Stimulated activated CD4-positive, alpha-beta T cell treated with anti-CD3 and anti-CD28 coated beads, Interleukin-12 subunit alpha, Interleukin-12 subunit beta, amount 100 ng/mL, for 4 hours (primary cell): ENCODE measurements at places on chromosomes 7 and 10.

GRCh38 chr10:116699049-116699448 lies 43.3 kb downstream of the HSPA12A start:
- DNase-seq, result no peak

GRCh38 chr10:101818872-101819633 lies 809 bp upstream of the OGA start:
- DNase-seq, result no peak

DNA sequence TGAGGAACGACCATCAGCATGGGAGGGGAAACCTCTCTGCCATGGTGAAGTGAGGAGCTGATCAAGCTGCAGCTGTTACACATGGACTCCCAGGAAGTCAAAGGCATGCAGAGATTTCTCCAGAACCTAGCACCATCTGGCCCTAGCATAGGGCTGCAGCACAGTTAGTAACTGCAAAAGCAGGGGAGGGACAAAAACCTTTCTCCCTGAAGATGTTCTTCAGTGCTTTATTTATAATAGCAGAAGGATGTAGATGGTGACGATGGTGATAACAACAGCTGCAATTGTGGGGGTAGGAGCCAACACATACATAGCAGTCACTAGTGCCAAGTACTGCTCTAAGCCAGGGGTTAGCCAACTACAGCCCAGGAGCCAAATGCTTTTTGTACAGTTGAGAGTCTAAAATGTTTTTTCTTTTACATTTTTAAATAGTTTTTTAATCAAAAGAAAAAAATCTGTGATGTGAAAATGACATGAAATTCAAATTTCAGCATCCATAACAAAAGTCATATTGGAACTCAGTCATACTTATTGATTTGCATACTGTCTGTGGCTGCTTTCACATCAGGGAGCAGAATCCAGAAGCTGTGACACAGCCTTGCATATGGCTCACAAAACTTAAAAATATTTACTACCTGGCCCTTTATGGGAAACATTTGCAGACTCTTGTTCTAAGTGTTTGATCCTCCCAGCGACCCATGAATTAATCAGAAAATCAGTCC lies 299.5 kb downstream of the ELMO1 start:
- DNase-seq, result no peak

DNA sequence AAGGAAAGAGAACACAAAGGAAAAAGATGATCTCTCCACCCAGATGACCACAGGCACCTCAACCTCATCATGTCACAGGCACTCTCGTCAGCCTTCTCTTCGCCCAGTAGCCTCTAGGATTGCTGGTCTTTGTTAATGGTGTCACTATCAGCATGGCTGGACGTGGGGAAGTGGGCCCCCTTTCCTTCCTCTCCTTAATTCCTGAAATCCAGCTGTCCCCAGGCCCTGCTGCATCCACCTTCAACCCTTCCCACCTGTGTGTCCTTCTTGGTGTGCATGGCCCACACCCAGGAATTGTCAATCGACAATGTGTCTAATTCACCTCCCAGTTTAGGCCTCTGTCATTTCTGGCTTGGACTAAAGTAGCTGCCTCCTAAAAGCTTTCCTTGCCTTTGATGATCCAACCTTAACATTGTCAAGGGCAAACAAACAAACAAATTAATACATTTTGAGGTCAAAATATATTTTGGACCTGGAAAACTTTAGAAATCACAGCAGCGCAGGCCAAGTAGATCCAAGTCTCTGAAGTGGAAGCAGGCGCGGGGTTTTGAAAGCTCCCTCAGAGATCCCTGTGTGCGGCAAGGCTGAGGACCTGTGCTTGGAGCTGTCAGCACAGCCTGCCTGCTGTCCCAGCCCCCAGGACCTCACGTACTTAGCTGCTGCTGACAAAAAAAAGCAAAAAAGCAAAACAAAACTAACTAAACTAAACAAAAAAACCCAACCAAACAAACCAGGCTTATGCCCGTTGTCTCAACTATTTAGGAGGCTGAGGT lies 193.3 kb upstream of the LYZL2 start:
- DNase-seq, result no peak

- no peak for DNase-seq
These were observed 64.5 kb upstream of the MRLN start for GRCh38 chr10:59817773-59818172.

DNA sequence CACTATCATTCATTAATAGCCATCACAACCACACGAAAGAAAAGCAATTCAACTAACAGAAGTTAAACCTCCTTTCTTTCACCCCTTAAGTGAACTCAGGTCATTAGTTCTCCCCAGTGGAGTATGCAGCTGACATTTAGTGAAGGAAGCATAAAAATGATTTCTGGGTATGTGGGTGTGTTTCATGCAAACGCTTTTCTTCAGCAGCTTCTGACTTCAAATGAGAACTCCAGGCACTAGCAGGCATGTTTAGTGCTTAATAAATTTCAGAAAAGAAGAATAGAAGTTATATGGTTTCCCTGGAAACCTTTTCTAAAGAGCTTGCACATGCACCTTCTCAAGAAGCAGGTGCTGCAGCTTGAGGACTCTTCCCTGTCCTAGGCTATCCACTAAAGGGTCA lies 62.5 kb downstream of the PIK3CG start:
- no peak for DNase-seq

- no peak for DNase-seq
These were observed 418.1 kb downstream of the THSD7A start for GRCh38 chr7:11413901-11414300.

- no peak for DNase-seq
These were observed 67.5 kb upstream of the INSIG1 start for GRCh38 chr7:155230169-155230593.

DNA sequence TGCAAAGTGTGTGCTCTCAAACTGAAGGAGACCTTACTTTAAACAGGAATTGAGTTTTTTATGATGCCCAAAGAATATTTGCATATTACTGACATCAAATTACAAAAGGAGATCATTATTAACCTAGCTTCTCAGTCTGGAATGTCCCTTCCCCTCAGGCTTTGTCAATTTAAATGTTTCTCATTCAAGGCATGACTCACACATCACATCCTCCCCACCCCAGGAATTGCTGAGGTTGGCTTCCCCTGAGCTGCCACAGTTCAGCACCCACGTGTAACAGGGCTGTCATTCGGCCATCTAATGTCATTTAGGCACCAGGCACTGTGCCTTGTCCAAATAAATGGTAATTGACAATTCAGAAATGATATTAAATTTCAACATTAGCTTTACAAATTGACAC lies 305.9 kb upstream of the MGMT start:
- no peak for DNase-seq

DNA sequence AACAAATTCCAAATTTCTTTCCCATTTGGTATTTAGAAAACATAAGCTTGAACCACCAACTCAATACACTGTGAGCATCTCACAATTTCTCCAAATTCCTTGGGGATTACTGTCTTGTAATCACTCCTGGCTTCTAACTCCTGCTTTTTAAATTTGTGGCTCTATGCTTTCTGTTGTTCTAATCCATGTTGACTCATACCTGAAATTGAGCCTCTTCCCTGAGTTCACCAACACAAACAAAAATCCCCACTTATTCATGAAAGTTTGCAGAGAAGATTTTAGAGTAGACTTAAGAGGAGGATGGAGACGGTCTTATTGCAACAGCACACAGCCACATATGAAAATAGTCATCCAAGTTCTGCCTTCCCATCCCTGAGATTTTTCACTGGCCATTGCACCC lies 252.5 kb downstream of the PTEN start:
- no peak for DNase-seq

GRCh38 chr7:127813991-127814541 lies 162.1 kb downstream of the SND1 start:
- DNase-seq, result no peak

- no peak for DNase-seq
These were observed 60.6 kb downstream of the CDHR3 start for GRCh38 chr7:106023369-106024322.

DNA sequence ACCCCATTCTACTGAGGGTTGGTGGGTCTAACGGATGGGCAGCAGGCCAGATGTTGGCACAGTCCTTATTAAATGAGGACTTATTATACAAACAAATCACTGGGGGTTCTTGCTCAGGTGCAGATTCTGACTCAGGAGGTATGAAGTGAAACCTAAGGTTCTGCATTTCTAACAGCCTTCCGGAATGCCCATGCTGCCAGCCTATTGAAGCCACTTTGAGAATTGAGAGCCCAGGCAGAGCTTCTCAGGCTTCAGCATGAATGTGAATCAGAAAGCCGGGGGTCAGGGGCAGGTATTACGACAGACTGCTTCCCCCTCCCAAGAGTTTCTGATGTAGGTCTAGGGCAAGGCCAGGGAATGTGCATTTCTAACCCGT lies 34.1 kb upstream of the NPFFR1 start:
- DNase-seq, result no peak

DNA sequence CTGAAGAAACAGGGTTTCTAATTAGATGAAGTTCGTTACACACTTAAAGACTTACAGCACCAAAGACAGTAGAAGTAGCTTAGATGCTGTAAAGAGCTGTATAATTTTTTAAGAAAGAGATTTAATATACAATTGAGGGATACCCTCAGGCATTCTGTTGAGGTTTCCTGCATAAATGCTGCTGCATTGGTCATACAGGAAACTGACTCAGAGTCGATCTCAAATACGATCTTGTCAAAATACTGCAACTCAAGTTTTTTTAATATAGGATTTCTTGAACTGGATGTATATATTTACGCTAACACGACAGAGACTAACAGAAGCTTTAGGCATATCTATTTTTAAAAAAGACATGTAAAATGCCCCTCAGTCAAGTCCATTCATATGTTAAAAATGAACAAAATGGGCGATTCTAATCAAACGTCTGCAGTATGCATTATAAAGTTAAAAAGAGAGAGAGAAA lies 2.4 kb upstream of the ARID5B start:
- DNase-seq, result no peak

- DNase-seq, result no peak
These were observed 107.2 kb downstream of the CDK6 start for GRCh38 chr7:92729172-92729571.

GRCh38 chr7:122802301-122802751 lies 83.9 kb downstream of the CADPS2 start:
- DNase-seq, result no peak

DNA sequence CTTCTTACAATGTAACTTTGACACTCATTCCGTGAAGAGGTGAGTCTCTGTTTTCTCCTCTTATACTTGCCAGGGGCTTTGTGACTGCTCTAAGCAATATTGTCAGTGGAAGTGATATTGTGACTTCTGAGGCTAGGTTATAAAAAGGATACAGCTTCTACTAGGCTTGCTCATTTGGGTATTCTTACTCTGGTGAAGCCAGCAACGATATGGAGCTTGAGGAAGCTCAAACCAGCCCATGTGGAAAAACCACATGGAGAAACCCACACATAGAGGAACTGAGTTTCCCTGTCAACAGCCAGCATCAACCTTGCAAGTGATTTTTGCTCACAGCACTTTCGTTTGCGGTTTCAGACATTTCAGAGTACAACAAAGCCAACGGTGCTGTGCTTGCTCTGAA lies 149.6 kb upstream of the SEMA3E start:
- DNase-seq, result no peak

DNA sequence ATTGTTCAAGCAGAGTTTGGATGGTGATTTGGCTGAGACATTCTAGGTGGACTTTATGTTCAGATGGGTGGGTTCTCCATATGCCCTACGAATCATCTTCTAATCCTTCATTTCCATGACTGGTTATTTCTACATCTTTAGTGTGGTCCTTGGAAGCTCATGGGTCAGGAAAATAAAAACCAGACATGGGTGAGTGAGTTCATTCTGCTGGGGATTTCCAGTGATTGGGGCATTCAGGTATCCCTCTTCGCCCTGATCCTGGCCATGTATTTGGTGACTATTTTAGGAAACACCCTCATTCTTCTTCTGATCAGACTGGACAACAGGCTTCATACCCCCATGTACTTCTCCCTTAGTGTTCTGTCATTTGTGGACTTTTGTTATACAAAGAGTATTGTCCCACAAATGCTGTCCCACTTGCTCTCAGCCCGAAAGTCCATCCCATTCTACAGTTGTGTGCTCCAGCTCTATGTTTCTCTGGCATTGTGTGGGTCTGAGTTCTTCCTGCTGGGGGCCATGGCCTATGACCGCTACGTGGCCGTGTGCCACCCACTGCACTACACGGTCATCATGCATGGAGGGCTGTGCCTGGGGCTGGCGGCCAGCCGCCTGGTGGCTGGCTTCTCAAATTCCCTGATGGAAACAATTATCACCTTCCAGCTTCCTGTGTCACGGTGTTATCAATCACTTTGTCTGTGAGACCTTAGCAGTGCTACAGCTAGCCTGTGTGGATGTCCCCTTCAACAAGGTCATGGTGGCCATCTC lies 19.2 kb upstream of the OR6B1 start:
- no peak for DNase-seq

GRCh38 chr10:89836840-89837164 lies 135.4 kb downstream of the KIF20B start:
- DNase-seq, result no peak

DNA sequence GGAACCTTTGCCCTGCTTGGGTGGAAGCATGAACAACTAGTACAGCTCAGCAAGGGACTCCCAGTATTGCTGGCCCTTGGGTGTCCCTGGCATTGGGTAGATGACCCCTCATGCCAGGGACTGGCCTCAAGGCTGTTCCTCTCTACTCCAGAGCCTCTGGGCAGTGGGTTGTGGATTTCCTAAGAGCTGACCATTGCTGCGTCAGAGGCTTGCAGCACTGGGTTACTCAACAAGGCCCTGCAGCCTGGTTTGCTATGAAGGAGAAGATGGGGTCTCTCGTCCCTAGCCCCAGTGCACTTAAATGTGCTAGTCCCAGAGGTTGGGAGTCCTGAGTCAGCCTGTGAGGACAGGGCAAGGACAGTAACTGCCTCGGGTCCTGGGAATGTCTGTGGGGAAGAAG lies 2.5 kb downstream of the VSIR start:
- no peak for DNase-seq

DNA sequence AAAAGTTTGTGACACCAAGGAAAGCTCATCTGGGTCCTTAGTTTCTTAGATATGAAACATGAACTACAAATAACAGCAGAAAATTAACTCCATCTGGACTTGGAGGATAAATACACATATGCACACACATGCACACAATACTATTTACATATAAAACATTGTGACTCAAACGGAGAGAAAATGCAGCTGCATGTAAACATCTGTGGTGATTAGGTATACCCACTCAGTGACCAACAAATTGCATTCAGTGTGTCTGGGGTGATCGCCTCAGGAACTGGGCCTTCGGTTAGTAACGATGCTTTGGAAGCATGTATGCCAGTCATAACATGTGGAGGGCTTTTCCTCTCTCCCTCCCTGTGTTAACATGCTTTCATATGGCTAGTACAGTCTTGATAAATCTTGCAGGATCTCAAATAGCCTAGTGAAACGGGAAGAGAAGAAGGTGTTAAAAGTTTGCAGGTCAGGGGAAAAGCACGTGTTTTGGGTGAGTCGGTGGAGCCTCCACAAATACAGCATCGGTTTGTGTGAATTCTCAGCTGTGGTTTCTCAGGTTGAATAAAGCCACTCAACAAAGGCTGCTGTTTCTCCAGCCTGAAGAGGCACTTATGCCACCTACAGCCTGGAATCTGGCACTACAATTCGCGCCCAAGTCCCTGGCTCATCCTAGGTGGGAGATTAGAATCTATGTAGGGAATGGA lies 8.7 kb upstream of the GLRX3 start:
- DNase-seq, result peak; percentile 41
